ENCODE measurements at places on chromosomes 6 and 20.

GRCh38 chr20:47765691-47766594 lies 19.3 kb downstream of the SULF2 start:
- DNase-seq = no peak

- DNase-seq = no peak
Observed at GRCh38 chr20:35368666-35369423, 42.9 kb downstream of the UQCC1 start.

- no peak for DNase-seq
Observed at GRCh38 chr20:57682184-57683101, 27.4 kb downstream of the PMEPA1 start.

DNA sequence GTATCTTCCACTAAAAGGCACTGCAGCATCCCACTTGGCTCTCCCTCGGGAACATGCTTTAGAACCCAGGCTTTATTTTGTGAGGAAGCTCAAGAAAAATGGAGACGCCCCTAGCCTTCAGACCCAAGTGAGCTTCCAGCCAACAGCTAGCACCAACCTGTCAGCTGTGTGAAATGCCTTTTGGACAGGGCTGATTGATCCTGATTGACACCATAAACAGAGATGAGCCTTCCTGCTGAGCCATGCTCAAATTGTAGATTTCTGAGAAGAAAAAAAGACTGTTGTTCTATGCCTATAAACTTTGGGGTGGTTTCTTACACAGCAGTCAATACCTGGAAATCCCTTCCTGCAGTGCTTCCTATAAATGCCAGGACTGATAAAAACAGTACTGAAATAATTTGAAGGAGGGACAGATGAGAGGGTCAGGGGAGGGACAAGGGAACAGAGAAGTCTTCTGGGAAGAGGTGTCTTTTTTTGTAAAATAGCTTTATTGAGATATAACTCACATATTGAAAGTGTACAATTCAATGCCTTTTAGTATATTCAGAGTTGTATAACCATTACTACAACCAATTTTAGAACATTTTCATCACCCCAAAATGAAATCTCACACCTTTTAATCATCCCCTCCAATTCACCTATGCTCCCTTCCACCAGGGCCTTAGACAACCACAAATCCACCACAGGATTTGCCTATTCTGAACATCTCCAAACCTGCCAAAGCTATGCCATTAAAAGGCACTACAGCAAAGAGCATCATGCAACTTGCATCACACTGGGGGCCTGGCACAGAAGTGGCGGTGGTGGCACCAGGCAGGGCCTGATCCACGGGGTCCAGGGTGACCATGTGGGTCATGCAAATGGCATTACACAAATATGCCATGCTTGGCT lies 2.7 kb upstream of the STK4 start:
- DNase-seq = no peak

- DNase-seq = no peak
Observed at GRCh38 chr6:135086414-135086764, 31.8 kb upstream of the HBS1L start.

- DNase-seq = no peak
Observed at GRCh38 chr6:140182821-140183220, 808.4 kb upstream of the CITED2 start.

- peak; percentile 39 for DNase-seq
Observed at GRCh38 chr6:45625191-45625664, 247.5 kb upstream of the SUPT3H start.

- no peak for DNase-seq
Observed at GRCh38 chr20:34459209-34459897, 56.9 kb upstream of the DYNLRB1 start.

GRCh38 chr6:142013287-142013686 lies 119.4 kb upstream of the GJE1 start:
- DNase-seq = no peak

DNA sequence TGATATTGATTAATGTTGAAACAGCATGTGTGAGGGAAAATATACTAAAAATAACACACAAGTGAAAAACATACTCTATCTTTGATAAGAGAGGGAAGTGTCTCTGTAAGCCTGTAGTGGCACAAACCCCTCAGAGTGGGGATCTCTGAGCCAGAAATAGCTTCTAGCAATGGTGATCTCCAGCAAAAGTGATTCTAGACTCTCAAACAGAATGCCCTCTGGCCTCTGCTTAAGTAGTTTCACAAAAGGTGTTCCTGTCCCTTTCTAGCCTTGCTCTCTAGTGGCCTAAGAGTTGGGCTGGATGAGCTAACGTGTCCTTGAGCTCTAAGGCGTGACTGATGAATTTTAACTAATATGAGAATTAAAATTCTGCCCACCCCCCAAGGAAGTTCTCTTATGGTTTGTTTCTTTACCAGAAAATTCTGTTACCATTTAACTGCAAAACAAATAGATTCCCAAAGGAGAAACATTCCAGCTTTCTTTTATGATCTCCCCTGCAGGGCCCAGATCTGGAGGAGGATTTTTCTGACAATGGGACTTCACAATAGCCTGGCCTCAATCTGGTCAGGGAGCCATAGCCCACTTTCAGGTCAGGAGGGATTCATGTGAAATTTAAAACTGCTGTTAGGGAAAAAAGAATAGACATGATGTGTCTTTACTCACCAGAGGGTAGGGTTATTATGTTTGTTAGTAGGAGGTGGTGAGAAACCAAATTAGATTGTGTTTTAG lies 182.5 kb upstream of the LAMP5 start:
- no peak for DNase-seq

DNA sequence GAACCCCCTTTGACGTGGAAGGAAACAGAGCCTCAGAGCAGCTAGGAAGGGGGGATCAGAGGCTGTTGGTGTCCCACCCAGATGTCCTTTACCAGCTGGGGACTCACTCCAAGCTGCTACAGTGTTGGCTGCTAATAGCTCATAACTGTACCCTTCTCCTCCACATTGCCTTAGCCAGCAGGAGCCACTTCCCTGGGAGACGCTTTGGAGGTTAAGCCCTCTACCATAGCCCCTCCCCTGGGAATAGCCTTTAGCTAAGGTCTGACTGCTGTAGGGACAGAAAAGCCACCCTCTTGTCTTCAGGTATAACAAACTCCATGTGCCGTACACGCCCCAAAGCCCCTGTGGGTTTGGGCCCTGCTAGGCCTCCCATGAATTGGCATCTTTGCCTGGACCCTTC lies 238.6 kb downstream of the LRFN2 start:
- DNase-seq = no peak

DNA sequence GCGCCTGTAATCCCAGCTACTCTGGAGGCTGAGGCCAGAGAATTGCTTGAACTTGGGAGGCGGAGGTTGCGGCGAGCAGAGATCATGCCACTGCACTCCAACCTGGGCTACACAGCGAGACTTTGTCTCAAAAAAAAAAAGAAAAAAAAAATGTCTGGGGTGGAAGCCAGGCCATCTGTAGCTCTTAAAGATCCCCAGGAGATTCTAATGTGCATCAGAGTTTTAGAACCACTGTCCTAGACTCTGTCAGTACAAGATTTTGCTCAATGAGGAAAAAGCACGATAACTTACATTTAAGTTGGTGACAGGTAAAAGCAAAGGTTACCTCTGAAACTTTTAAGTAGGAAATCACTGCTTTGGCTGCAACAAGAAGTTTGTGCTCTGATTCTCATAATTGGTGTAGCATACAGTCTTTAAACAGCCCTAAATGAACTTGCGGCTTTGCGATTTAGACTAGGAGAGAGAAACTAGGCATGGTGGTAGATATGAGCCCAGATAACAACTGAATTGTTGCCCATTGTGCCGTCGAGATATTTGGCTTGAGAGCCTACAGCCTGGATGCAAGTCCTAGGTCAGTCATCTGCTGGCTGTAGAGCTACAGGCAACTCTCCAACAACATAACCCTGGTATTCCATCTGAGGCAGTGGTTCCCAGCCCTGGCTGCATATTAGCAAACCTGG lies 67.2 kb downstream of the BACH2 start:
- no peak for DNase-seq

DNA sequence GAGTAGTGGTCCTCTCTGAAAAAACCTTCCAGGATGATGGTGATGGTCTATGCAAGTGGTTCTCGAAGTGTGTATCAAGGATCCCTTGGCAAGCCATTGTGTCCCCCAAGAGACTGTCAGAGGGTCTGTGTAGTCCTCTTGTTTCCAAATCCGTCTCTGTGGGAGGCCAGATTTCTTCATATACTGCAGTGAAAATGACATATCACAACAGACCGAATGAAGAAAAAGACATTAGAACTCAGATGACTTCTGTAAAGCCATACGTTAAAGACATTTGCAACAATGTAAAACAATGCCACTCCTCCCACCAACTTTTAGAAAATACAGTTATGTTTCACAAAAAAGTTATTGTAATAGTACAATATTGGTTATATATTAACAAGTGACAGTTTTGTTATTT lies 27.2 kb upstream of the LAMP5 start:
- no peak for DNase-seq

All from stimulated activated CD4-positive, alpha-beta T cell treated with anti-CD3 and anti-CD28 coated beads, Interleukin-4, amount 100 ng/mL, for 24 hours (primary cell).